ENCODE measurements at places on chromosomes 1 and 21.

- DNase-seq, result no peak
Measured at GRCh38 chr1:204286315-204286714, 72.5 kb upstream of the GOLT1A start.

DNA sequence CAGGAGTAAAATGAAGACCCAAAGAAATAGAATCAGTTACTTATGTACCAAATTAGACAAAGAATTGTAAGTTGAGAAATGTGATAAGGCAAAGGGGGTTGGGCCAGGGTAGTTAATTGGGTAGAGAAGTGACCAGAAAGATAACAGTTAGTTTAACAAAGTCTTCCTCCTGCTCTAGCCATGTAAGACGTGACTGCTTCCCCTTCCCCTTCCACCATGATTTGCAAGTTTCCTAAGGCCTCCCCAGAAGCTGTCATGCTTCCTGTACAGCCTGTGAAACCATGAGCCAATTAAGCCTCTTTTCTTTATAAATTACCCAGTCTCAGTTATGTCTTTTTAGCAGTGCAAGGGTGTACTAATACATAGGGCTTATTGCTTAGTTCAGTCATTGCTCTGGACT lies 142.0 kb upstream of the PDE4B start:
- no peak for DNase-seq

DNA sequence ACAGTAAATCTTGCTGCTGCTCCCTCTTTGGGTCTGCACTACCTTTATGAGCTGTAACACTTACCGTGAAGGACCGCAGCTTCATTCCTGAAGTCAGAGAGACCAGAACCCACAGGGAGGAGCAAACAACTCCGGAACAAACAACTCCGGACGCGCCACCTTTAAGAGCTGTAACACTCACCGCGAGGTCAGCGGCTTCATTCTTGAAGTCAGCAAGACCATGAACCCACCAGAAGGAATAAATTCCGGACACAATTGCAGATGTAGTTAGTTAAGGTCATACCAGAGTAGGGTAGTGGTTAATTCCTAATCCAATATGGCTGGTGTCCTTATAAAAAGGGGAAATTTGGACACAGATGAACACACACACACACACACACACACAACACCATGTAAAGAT lies 37.7 kb downstream of the VTCN1 start:
- DNase-seq, result no peak

DNA sequence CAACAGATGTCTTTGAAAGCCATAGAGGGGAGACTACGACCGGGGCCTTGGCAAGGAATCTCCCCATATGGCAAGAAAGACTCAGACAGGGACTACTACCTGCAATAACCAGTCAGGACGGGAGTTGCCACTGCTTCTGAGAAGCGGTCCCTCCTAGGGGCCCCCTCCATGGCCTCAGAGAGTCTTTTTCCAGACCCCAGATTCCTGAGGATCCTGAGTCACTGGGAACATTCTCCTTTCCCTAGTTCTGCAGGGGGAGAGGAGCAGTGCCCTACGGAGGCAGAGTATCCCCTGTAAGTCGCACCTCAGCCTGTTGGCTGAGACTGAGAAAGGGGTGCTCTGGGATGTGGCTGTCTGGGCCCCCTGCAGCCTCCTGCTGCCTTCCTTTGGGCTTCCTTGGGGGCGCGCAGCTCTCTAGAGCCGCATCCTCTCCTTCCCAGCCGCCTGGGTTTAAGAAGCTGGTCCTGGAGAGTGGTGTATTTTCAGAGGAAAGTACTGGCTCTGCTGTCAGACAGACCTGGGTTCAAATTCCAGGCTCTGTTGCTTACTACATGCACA lies 7.8 kb downstream of the GLIS1 start:
- no peak for DNase-seq

- DNase-seq, result no peak
Measured at GRCh38 chr1:102498929-102499328, 502.2 kb upstream of the OLFM3 start.

DNA sequence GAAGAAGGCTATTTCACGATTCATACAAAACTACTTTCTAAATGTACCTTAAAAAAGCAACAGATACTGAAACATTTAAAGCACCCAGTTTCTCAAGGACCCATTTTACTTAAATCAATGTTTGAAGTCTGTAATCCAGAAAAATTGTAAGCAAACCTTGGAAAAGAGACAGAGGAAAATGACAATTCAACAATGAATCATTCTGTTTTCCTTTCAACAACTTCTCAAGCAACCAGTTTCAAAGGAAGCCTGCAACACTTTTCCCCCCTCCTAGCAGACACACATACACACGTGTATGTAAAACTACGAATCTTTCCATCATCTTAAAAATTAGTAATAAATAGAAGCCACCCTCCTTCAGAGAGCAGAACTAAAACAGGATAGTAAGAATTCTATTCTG lies 1.2 kb downstream of the RERE start:
- no peak for DNase-seq

- no peak for DNase-seq
Measured at GRCh38 chr1:209667708-209668107, 7.5 kb upstream of the G0S2 start.

GRCh38 chr1:95233319-95233736 lies 682 bp upstream of the RWDD3 start:
- no peak for DNase-seq

- no peak for DNase-seq
Measured at GRCh38 chr21:33293136-33293535, 27.0 kb downstream of the IL10RB start.

DNA sequence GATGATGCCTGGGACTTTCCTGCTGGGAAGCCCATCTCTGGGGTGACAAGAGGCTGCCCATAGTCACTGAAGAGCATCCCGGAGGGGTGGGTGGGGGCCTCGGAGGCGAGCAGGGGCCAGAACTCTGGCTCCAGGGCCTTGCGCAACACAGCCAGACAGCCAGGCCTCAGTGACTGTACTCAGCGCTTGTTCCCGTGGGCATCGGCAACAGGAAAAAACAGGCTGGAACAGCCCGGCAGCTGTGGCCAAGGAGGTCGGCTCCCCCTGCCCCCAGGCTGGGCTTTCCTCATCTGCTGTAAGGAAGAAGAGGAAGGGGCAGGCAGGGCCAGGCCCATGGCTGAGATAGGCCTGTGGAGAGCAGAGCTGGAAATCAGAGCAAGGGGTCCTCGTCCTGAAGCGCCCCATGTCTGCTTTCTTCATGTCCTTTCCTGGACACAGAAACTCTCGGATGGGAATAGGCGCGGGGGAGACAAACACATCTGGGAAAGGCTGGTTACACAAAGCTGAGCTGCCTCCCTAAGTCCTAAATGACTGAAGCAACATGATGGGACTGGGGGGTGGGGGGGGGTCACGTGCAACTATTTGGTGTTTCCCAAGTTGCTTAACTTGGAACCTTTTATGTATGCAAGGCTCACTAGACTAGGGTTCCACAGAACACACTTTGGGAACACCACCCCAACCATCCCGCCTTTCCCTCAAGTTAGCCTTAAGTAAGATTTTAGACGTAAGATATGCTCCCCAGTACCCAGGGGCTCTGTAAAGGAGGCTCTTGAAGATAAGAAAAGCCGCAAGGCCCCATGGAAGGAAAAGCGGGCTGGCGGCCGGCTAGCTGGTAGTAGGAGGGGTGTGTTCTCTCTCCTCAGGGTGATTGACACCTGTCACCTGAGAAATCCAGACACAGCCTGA lies 30.7 kb downstream of the HSPG2 start:
- DNase-seq, result no peak

DNA sequence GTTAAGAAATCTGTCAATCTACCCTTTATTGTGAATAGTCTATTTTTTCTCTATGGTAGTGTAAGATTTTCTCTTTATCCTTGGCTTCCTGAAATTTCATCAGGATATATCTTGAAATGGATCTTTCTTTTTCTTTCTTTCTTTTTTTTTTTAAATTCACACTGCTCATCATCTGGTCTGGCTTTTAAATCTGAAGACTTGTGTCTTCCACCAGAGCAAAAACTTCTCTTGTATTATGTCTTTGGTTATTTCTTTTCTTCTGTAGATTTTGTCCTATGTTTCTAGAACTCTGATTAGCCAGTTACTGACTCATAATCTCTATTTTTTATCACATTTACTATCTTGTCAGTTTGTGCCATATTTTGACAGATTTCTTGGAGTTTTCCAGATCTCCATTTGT lies 133.8 kb upstream of the LMO4 start:
- DNase-seq, result no peak

DNA sequence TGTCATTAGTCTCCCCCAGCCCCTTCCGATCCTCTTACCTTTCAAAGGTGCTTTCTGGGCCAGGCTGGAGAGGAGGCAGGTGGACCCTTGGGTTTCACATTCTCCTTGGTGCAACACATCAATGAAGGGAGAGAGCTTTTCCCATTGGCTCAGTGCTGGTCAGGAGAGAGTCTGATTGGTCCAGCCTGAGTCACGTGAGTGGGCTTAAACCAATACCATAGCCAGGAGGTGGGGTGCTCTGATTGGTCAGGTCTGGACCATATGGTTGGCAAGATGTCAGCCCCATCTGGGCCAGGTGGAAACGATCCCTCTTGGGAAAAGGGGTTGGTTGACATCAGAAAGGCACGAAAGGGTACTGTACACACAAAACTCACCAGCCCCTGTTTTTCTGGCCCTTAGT lies 44.8 kb upstream of the ABCG1 start:
- DNase-seq, result no peak

Measured in T-helper 2 cell treated with Interferon-gamma antibody and Interleukin-4, amounts not matched to agents 5 μg/mL and 100 μg/mL, for 36 hours (primary cell).